ENCODE measurements at places on chromosomes 6 and 20.

DNA sequence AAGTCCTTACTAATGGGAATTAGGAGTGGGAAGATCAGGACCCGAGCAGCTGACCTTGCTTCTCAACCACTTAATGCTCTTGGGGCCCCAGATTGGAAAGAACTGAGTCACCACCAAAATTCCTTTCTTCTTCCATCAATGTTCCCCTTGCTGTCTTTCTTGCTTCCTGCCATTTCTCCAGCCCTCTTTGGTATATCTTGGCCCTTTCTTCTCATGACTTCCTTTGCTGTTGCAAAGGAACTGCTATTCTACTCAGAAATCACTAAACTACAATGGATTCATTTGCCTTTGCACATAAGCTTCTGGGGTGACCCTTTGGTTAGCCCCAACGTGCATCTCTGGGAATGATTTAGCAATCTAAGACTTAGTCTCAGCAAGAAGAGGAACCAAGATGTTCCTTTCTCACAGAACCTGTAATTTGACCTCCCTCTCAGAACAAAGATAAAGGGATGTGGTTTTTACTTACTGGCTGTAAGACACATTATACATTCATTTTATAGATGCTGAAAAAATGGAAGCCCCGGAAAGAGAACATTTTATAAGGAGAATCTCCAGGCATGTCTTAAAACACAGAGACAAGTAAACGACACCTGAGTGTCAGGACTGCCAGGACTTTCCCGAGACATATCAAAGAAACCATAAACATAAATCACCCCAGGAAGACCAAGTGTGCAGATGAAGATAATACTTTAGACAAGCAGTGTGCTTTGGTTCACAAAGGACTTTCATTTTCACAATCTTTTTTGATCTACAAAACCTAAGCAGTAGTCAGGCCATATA lies 99.0 kb upstream of the TNFAIP3 start:
- peak; percentile 40 for DNase-seq

DNA sequence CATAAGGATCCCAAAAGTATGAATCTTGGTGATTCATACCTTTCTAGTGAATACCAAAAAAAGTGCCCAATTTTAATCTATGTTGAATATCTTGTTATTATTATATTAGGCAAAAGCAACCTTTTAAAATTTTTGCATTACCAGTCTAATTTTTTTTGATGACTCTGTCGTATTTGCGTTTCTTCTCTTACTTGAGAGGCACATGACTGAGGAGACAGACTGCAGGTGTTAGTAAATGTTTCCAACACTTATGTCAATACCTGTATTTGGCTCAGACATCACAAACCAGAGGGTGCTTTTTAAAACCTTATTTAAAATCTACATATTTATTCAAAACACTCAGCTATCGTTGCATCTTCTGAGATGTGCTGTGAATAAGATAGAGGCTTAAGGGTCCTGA lies 27.1 kb downstream of the ID4 start:
- no peak for DNase-seq

- peak; percentile 82 for DNase-seq
Observed at GRCh38 chr6:105431226-105431625, 28.3 kb upstream of the PREP start.

GRCh38 chr6:149250951-149251350 lies 66.6 kb upstream of the TAB2 start:
- DNase-seq, result no peak

GRCh38 chr20:19609642-19610223 lies 148.3 kb upstream of the RIN2 start:
- no peak for DNase-seq

- DNase-seq, result peak; percentile 88
Observed at GRCh38 chr6:26003102-26003694, 40.6 kb downstream of the TRIM38 start.

DNA sequence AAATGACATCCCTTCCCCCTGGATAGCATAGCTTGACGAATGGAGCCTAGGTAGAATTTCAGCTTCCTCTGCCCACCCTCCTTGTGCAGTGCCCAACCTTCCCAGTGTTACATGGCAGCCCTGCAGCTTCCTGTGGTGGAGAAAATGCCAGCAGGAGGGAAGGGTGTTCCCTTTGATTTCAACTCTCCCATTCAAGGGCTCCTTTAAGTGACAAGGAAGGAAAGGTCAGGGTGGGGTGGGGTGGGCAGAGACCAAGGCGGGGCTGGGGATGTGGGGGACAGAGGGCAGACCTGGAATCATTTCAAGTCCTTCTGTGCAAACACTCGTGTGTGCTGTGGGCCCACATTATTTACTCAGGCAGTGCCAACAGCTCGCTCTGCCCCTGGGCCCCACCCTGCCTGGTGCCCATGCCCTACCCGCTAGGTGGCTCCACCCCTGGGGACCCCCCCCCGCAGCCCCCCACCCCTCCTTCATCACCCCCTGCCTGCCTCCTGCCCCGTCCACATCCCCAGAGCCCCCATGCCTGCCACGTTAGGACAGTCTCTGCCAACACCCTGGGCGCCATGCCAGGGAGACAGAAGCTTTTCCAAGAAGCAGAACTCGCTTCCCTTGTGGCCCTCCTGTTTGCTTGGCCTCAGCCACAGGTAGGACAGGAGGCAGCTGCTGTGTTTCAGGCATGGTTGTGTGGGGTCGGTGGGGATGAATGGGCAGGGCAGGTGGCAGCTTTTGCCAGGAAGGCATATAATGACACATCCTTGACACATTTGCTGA lies 9.4 kb downstream of the SPDEF start:
- no peak for DNase-seq

- no peak for DNase-seq
Observed at GRCh38 chr6:21075986-21076385, 517.6 kb upstream of the SOX4 start.

- no peak for DNase-seq
Observed at GRCh38 chr6:146781836-146782235, 183.1 kb downstream of the ADGB start.

GRCh38 chr6:29757282-29757681 lies 34.0 kb downstream of the HLA-F start:
- DNase-seq, result no peak

- no peak for DNase-seq
Observed at GRCh38 chr6:33874136-33874760, 70.4 kb upstream of the MLN start.

DNA sequence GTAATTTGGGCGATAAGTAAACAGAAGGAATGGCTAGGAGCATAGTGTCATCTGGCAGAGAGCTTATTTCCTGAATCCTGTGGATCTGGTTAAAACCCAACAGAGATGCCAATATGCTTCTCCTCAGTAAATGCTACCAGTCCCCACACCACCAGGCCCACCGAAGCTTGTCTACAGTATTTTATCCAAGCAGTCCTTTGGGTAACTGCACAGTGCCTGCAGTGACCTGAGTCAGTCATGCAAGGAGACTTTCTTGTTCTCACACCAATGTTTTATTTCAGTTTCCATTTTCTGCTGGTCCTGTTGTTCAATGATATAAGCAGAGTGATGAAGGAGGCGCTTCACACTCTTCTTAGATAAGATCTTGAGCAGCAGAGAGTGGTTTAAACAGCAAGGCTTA lies 326.3 kb downstream of the RIMS1 start:
- no peak for DNase-seq

DNA sequence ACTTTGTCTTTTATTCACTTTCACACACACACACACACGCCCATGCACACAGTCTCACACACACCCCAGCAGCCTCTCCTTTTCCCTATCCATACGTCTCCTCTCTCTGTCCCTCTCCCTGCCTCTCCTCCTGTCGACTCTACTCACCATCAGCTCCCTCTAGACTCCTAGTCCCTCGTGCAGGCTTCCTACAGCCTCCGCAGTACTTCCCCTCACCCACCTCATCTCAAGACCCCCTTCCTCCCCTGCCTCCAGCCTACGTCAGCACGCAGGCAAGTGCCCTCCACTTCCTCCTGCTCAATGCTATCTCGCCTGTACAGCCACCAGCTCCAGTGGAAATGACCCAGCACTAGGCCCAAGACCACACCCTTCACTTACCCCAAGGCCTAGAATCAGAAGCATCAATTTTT lies 820 bp upstream of the TREML2 start:
- DNase-seq, result no peak

DNA sequence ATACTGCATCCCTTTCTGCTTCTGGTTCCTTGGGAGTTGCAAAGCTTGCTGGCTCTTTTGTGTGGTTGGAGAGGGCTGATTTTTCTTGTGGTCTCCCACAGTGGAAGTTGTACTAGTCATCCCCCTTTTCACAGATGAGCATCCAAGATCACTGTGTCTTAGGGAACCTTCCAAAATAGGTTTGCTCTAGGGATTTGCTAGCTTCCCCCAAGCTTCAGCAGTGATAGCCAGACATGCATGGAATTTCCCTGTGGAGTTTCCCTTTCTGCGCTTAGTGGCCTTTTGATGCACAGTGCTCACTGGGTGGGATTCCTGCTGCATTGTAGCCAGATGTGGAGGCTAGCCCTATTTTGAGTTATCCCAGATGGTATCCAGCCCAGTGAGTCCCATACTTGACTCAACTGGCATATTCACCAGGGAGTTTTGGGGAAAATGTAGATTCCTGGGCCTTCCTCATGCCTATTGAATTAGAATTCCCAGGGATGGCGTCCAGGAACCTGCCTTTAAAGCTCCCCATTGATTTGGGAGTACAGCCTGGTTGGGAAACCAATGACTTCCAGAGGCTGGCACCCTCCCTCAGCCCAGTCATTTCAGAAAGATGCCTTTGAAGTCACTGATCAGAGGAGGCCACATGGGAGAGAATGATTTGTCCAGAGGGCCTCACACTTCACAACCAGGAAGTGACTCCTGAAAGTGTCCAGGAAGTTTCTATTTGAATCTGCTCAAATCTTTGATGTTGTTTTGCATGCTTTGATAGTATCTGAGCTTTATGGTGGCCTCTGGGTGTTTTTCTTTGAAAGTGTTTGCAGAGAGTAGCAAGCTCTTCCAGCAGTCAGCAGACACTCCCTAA lies 25.9 kb downstream of the PPARD start:
- peak; percentile 62 for DNase-seq

- DNase-seq, result no peak
Observed at GRCh38 chr6:14919038-14919670, 326.7 kb upstream of the JARID2 start.

- DNase-seq, result no peak
Observed at GRCh38 chr20:48761874-48762273, 65.9 kb downstream of the PREX1 start.

DNA sequence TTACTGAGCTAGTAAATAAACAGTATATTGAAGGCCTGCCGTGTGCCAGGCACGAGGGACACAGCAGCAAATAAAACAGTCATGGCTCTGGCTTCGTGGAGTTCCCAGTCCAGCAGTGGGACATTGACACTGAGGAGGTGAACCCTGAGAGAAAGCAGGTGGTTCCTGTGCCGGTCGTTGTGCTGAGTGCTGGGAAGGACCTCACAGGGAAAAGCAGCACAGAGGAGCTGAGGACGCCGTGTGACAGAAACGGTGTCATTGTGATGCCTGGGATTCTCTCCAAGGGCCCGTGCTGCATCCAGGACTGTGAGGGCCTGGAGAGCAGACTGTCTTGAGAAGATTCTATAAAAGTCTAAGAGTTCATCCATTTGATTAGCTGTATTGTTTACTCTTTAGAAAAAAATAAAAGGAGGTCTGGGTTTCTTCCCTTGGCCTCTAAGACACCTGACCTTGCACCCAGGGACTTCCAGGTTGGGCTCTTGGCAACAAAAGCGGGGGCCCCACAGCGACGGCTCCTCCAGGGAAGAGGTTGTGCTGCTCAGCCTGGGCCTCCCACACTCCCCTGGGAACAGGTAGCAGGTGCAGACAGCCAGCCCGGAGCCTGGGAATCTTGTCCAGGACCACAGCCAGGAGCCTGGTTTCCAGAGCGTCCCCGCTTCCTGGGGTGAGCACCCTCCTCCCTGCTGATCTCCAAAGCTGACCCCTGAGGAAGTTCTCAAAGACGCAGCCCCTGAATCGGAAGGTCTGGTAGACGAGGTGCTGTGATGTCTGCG lies 251.2 kb upstream of the PMEPA1 start:
- DNase-seq, result no peak

- peak; percentile 7 for DNase-seq
Observed at GRCh38 chr20:17708675-17709360, 9.1 kb downstream of the BANF2 start.

- DNase-seq, result no peak
Observed at GRCh38 chr20:53764415-53764800, 170.8 kb upstream of the ZNF217 start.

GRCh38 chr6:52514514-52514913 lies 62.3 kb downstream of the TRAM2 start:
- DNase-seq, result peak; percentile 85

GRCh38 chr6:42140756-42141602 lies 1.4 kb downstream of the C6orf132 start:
- DNase-seq, result no peak

GRCh38 chr6:125232466-125232865 lies 69.3 kb downstream of the HDDC2 start:
- DNase-seq, result peak; percentile 47

GRCh38 chr6:55016261-55016660 lies 158.1 kb upstream of the HCRTR2 start:
- no peak for DNase-seq

DNA sequence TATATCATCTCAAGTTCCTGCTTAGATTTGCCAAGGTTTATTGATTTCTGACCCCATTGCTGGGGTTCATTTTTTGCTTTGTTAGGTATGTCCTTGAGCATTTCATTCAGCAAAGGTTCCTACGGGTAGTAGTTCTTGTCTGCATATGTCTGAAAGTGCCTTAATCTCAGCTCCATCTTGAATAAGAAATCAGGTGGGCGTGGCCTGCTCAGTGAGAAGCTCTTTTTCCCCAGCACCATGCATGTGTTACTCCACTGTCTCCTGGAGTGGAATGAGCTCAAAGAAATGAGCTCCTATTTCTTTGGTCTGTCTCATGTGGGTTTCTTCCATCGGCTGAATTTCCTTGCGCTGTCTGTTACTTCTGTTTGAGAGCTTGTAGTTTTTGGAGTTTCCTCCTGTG lies 201.9 kb downstream of the QKI start:
- no peak for DNase-seq

GRCh38 chr6:11766043-11766442 lies 12.6 kb downstream of the ADTRP start:
- peak; percentile 31 for DNase-seq

DNA sequence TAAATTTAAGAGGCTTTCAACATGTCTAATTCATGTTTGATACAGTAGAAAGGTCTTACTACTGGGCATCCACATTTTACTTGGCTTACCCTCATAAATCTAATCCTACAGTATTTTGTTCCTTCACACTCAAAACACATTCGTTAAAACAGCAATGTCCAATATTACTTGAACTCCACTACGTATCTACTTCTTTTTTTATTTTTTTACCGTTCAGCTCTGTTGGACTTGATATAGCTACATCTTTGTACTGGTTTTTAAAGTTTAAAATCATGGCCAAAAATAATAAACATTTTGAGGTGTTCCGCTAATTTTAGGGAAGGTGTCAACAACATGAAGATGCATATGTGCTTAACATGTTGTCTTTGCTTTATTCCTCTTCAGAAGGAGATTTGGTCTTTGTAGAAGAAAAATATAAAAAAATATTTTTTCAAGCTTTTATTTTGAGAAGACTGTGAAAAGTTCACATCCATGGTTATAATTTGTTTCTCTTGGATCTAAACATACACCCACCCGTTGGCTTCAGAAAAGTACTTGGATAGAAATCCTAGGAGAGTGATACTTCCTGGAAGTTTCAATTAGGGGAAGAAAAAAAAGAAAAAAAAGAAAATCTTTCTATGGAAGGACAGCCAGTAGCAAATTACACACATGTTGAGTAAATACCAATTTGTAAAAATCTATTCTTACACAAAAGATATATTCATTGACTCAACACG lies 71.5 kb downstream of the EPB41L2 start:
- DNase-seq, result no peak

GRCh38 chr6:149305372-149305771 lies 12.1 kb upstream of the TAB2 start:
- DNase-seq, result no peak
